Naive thymus-derived CD4-positive, alpha-beta T cell (primary cell): ENCODE measurements at places on chromosomes 12 and 14. TPM values are rescaled to one million over a fixed set of nuclear protein-coding genes. Genes with fewer than 3 reads are reported as not detected.

- no peak overlapping the region for H3K27ac ChIP-seq
- no peak for DNase-seq
- H3K27me3 ChIP-seq, result no peaks in the 10 kb centered on the region
- no peaks in the 10 kb centered on the region for H3K36me3 ChIP-seq
- H3K4me1 ChIP-seq, result no peaks in the 10 kb centered on the region
Observed at GRCh38 chr12:84070292-84070691, 842.3 kb downstream of the SLC6A15 start.

DNA sequence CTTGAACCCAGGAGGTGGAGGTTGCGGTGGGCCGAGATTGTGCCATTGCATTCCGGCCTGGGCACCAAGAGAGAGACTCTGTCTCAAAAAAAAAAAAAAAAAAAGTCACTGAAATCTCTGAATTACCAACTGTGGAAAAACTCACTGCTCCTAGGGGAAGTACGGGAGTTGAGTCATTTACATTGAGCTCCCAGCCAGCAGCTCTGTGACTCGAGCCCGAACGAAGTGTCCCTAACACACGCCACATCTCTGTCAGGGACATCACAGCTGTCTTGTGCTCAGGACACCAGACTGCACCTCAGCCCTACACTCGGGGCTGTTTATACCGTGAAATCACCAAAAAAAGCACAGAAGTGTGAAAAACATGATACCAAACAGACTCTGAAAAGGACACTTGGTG lies 21.1 kb downstream of the ATP6V0A2 start:
- no peak overlapping the region for H3K4me3 ChIP-seq
- H3K27ac ChIP-seq, result no peak overlapping the region
- DNase-seq, result no peak
- no peaks in the 10 kb centered on the region for H3K27me3 ChIP-seq
- no peaks in the 10 kb centered on the region for H3K4me1 ChIP-seq
- peaks cover 84% of the 10 kb centered on the region for H3K36me3 ChIP-seq

The THAP2 gene
- polyA plus RNA-seq, result 9.7 TPM

The CLEC2B gene
- 61.2 TPM for polyA plus RNA-seq

DNA sequence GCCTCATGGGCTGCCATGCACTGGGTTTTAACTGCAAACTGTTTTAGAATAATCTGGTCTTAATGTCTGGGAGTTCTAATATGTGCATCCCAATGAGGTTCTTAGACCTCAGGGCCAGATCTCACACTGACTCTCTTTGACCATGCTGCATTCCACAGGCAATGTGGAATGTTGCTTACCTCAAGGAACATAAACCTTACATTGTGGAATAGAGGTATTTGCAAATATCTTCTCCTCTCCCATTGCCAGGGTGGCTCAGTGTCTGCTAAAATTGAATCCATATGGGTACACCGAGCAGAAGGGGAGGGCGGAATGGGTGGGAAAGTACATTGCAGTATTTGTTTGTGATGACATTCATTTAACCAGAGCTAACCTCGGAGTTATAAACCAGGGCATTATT lies 78.6 kb downstream of the CHST11 start:
- H3K4me3 ChIP-seq, result no peak overlapping the region
- H3K36me3 ChIP-seq, result no peaks in the 10 kb centered on the region
- no peaks in the 10 kb centered on the region for H3K27me3 ChIP-seq
- no peak overlapping the region for H3K27ac ChIP-seq
- no peaks in the 10 kb centered on the region for H3K4me1 ChIP-seq

DNA sequence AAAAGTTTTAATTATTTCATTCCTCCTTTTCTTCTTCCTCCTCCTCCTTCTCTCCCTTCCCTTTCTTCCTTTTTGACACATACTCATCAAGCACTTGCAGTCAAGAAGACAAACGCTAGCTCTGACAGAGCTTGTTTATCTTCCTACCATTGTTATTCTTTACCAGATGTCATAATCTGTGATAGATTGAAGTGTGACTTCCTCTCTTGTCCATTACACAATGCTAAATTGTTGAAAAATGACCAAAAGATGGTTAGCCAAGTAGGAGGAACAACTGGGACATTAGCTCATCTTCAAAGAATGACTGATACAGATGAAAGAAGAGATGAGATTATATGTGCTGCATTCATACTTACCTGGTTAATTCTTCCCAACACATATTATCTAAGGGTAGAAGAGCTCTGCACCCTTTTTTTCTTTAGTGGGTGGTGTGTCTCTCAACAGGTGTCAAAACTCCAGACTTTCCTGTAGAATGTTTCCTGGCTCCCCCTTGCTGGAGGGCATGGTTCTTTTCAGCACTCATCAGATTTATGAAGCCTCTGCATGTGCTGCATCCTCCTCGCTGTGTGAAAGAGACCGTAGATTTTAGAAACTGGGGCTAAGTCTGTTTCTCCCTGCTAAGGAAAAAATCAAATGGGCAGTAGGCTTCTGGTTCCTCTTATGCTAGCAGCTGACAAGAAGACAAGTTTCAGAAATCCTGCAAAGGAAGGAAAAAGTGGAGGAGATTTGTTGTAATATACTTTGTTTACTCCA lies 147.1 kb downstream of the TMX1 start:
- H3K4me3 ChIP-seq, result no peak overlapping the region
- no peaks in the 10 kb centered on the region for H3K36me3 ChIP-seq
- peaks cover 3% of the 10 kb centered on the region for H3K27me3 ChIP-seq

GRCh38 chr14:44163946-44164345 lies 343.1 kb downstream of the FSCB start:
- H3K27me3 ChIP-seq, result no peaks in the 10 kb centered on the region
- H3K36me3 ChIP-seq, result no peaks in the 10 kb centered on the region

- DNase-seq, result no peak
- no peak overlapping the region for H3K27ac ChIP-seq
- no peak overlapping the region for H3K4me3 ChIP-seq
- H3K4me1 ChIP-seq, result no peaks in the 10 kb centered on the region
- no peaks in the 10 kb centered on the region for H3K36me3 ChIP-seq
Observed at GRCh38 chr12:116639765-116640164, 80.6 kb downstream of the MAP1LC3B2 start.

GRCh38 chr14:62665286-62665685 lies 380.0 kb downstream of the KCNH5 start:
- no peak overlapping the region for H3K27ac ChIP-seq
- DNase-seq, result no peak
- no peak overlapping the region for H3K4me3 ChIP-seq
- no peaks in the 10 kb centered on the region for H3K36me3 ChIP-seq
- H3K4me1 ChIP-seq, result no peaks in the 10 kb centered on the region

DNA sequence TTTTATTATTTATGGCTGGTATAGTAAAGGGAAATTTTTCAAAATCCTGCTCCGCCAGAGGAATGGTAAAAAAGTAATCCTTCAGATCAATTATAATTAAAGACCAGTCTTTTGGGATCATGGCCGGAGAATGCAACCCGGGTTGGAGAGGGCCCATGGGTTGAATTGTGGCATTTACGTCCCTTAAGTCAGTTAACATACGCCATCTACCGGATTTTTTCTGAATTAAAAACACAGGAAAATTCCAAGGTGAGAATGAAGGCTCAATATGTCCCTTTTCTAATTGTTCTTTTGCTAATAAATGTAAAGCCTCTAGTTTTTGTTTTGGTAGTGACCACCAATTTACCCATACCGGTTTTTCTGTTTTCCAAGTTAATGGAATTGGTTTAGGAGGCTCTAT lies 602.8 kb downstream of the ALG10 start:
- H3K27me3 ChIP-seq, result no peaks in the 10 kb centered on the region
- DNase-seq, result no peak
- no peak overlapping the region for H3K27ac ChIP-seq
- H3K36me3 ChIP-seq, result no peaks in the 10 kb centered on the region
- no peaks in the 10 kb centered on the region for H3K4me1 ChIP-seq
- H3K4me3 ChIP-seq, result no peak overlapping the region

The SMCO2 gene
- not detected for polyA plus RNA-seq

DNA sequence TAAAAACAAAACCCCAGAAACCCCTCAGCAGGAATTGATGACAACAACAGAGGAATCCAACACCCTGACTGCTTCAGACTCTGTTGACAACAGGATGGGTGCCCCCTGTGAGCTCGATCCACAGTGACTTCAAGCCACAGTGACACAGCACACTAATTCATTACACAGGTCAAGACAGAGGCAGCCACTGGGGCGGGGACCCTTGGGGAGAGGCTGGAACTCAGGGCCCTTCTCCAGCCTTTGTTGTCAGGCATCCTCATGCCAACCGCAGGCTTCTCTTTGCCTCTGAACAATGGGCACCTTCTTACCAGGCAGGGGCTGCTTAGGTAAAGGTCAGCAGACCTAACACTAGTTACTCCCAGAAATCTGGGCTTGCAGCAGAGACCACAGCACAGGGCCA lies 37.6 kb downstream of the ACADS start:
- DNase-seq, result no peak
- H3K4me1 ChIP-seq, result no peaks in the 10 kb centered on the region
- H3K36me3 ChIP-seq, result peaks cover 12% of the 10 kb centered on the region
- no peak overlapping the region for H3K27ac ChIP-seq
- H3K4me3 ChIP-seq, result no peak overlapping the region

DNA sequence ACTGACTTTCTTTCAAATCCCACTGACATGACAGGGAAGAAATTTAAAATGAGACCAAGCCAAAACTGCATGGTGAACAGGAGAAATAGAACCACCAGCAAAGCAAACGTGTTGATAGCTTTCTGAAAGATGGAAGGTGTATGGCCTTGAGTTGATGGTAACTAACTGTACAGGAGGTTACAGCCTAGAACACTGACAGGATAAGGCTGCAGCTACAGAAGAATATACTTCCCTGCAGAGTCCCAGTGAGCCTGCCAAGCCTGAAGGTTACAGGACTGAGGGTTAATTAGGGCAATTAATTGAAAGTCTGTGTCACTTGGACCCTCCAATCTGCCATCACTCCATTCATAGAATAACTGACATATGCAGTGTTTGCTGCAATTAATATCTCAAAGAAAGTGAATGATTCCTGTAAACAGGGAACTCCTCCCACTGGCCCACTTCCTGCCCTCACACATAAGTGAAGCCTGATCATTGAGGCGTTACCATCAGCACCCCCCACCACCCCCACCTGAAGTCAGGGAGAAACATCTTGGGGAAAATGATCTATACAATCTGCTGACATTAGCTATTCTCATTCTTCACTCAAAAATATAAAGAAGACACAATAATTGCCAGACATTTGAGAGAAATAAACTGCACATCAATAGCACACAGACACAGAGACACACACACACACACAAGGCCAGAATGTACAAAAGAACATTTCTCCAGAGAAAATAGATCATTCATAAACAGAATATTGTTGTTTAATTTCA lies 73.4 kb downstream of the GTF2A1 start:
- no peak overlapping the region for H3K4me3 ChIP-seq
- H3K4me1 ChIP-seq, result no peaks in the 10 kb centered on the region
- H3K36me3 ChIP-seq, result no peaks in the 10 kb centered on the region
- no peak overlapping the region for H3K27ac ChIP-seq
- no peaks in the 10 kb centered on the region for H3K27me3 ChIP-seq
- DNase-seq, result no peak

The OTOGL gene
- polyA plus RNA-seq, result not detected

DNA sequence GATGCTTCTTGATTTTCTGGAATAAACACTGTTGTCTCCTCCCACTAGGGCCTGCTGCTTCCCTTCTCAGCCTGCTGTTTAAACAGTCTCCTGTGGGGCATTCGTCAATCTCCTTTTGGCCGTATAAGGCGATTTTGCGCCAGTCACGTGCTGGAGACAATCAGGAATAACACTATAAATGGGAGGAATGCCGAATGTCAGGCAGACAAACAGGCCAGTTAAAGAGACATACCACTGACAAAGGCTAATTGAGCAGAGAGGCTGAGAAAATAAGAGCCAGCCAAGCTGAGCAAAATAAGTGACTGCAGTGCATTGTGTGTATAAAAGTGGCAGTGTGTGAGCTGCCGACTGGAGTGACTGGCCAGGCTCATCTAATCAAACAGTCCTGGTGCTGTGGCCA lies 23.3 kb downstream of the DMAC2L start:
- no peaks in the 10 kb centered on the region for H3K4me1 ChIP-seq
- DNase-seq, result no peak
- no peaks in the 10 kb centered on the region for H3K27me3 ChIP-seq
- H3K36me3 ChIP-seq, result no peaks in the 10 kb centered on the region

The SSTR1 gene
- not detected for polyA plus RNA-seq

The CCDC177 gene
- polyA plus RNA-seq, result not detected

The METTL1 gene
- polyA plus RNA-seq, result 20.5 TPM

DNA sequence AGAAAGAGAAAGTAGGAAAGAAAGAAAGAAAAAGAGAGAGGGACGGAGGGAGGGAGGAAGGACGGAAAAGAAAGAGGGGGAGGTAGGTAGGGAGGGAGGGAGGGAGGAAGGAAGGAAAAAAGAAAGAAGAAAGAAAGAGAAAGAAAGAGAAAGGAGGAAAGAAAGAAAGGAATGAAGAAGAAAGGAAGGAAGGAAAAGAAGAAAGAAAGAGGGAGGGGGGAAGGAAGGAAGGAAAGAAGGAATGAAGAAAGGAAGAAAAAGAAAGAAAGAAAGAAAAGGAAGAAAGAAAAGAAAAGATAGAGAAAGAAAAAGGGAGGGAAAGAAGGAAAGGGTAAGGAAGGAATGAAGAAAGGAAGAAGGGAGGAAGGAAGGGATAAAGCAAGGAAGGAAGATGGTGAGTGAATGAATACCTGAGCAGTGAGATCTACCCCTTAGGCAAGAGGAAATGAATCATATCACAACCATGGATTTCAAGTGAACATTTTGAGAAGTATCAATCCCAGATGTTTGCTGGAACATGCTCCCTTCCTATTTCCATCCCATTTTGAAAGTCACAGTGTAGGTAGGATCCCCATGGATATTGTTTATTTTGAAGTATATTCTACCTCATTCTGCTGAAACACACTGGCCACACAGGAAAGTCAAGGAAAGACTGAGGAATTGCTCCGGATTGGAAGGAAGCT lies 639.4 kb upstream of the TBX3 start:
- H3K27me3 ChIP-seq, result no peaks in the 10 kb centered on the region
- no peaks in the 10 kb centered on the region for H3K4me1 ChIP-seq
- no peaks in the 10 kb centered on the region for H3K36me3 ChIP-seq
- no peak for DNase-seq

The SSPN gene
- not detected for polyA plus RNA-seq

DNA sequence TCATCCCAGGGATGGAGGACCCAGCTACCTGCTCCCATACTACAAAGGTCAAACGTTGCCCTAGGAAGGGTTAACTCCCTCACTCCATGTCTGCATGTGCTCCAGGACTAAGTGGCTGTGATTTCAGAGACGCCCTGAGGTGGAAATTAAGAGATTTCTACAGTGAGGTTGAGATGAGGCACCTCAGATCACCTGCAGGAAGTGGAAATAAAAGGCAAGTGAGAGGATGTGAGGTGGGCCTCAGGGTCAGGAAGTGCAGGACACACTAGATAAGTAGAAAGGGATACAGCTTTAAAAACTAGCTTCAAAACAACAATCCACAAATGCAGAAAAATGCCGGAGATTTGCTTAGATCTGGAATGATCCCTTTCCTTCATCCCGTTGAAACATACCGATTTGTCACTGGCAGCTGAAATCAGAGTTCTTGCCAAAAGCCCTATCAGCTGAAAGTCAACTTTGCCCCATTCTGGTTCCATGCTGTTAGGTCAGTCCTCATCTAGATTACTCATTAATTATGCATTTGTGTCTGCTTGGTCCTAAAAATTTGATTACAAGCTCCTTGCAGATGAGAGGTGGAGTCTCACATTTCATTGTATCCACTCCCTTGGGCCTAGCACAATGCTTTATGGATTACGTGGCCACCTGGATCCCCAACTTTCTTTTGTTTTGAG lies 6.6 kb downstream of the PLBD1 start:
- no peaks in the 10 kb centered on the region for H3K36me3 ChIP-seq
- no peak for DNase-seq
- no peaks in the 10 kb centered on the region for H3K4me1 ChIP-seq
- no peaks in the 10 kb centered on the region for H3K27me3 ChIP-seq
- no peak overlapping the region for H3K4me3 ChIP-seq
- no peak overlapping the region for H3K27ac ChIP-seq

The ZNF891 gene
- polyA plus RNA-seq, result 0.89 TPM

The MYO1H gene
- polyA plus RNA-seq, result not detected

GRCh38 chr12:88310069-88310468 lies 168.0 kb downstream of the TMTC3 start:
- H3K27ac ChIP-seq, result no peak overlapping the region
- H3K4me3 ChIP-seq, result no peak overlapping the region
- H3K36me3 ChIP-seq, result no peaks in the 10 kb centered on the region
- H3K27me3 ChIP-seq, result no peaks in the 10 kb centered on the region
- no peak for DNase-seq
